T47D (cell line): ENCODE measurements at places on chromosomes 16 and 17.

DNA sequence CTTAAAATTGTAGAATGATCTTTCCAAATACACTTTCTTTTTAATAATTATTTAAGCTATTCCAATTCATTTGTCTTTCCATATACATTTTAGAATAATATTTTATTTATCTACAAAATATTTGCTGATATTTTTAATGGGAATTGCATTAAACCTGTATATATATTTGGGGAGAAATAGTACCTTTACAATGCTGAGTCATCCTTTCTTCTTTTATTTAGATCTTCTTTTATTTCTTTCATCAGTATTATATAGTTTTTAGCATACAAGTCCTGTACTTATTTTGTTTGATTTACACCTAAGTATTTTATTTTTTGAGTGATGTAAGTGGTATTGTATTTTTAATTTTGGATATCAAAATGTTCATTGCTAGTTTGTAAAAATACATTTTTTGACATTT is 639.5 kb upstream of the GOT2 start:
- DNase-seq, result no peak

DNA sequence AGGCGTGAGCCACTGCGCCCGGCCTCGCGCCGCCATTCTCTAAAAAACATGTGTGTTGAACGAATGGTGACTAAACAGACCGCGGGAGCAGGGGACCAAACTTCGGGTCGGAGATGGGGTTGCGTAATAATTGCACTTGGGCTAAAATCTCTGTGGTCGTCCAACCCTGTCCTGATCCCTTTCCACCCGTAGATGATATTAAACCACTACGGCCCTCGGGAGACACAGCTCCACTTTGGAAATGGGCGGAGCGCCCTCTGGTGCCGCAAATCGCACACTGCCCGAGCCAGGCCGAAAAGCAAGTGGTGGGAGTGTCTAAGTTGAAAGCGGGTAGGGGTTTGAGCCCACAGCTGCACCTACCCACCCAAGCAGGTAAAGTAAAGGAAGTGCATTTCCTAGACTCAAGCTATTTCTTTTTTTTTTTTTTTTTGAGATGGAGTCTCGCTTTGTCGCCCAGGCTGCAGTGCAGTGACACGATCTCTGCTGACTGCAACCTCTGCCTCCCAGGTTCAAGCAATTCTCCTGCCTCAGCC is 17.0 kb downstream of the CAVIN1 start:
- DNase-seq, result peak; percentile 82

DNA sequence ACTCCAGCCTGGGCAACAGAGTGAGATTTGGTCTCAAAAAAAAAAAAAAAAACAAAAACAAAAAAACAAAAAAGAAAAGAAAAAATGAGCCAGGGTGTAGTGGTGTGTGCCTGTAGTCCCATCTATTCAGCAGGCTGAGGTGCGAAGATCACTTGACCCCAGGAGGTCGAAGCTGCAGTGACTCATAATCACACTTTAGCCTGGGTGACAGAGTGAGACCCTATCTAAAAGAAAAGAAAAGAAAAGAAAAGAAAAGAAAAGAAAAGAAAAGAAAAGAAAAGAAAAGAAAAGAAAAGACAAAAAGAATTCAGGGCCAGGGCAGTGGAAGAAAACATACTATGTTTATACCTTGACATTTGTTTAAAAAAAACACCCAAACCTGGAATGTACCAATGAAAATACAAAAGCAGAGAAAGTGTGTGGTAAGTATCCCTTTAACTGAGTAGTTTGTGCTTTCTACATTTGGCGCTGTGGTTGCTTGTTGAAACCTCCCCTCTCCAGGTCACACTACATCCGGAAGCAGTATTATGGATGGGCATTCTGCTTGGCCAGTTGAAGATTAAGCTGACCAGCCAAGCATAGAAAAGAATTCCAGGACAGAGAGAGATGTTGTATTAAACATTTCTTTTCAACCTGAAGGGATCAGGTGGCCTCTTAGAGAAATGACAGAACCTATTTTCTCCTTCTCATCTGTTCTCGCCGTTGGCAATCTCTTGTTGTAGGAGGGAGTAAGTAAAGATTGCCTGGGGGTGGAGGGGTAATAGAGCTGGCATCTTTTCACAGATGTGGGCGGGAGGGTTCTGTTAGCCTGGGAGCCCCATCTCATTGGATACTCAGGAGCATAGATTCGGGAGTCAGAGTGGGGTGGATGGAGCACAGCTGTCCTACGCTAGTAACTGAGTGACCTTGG is 12.1 kb upstream of the PRKCB start:
- DNase-seq, result no peak

- DNase-seq, result no peak
Measured at GRCh38 chr16:12496186-12496585, 307.5 kb downstream of the CPPED1 start.

DNA sequence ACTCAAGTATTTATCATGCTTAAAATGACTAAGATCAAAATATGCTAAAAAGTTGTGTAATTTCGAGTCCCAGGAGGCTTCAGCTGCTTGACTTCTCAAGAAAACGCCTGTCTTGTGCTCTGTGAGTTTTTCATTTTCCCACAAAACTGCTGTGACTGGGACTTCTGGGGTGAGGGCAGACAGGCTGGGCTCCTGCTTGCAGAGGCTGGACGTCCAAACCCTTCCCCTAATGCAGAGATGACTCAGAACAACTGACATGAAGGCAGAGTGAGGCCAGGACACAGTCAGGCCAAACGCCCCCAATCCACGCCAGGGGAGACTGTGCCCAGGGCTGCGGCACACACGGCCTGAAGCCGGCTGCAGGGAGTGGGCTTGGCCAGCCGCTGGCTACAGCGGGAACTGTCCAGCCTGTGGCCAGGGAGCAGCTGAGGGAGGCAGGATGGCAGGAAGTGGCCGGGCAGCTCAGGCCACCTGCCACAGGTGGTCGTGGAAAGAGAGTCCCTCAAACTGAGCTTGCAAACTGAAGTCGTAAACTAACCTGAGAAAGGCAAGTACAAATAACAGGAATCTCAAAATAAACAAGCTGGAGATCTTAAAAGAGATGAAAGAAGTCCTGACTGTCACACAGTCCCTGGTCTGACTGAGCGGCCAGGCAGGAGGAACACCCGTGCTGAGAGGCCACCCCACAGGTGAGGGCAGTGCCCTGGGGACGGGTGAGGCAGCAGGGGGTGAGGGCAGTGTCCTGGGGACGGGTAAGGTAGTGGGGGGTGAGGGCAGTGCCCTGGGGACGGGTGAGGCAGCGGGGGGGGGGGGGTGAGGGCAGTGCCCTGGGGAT is 21.3 kb upstream of the HEXD start:
- DNase-seq, result peak; percentile 47

DNA sequence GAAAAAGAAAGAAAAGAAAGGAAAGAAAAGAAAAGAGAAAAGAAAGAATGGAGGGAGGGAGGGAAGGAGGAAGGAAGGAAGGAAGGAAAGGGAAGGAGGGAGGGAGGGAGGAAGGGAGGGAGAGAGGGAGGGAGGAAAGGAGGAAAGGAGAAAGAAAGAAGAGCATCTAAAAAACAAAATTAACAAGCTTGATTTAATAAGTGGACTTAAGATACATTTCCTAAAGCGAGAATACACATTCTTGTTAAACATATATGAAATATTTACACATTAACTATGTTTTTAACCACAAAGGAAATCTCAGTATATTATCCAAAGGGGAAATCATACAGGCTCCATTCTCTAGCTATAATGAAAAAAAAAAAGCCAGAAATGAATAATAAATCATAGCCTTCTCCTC is 47.3 kb upstream of the IRX5 start:
- no peak for DNase-seq

DNA sequence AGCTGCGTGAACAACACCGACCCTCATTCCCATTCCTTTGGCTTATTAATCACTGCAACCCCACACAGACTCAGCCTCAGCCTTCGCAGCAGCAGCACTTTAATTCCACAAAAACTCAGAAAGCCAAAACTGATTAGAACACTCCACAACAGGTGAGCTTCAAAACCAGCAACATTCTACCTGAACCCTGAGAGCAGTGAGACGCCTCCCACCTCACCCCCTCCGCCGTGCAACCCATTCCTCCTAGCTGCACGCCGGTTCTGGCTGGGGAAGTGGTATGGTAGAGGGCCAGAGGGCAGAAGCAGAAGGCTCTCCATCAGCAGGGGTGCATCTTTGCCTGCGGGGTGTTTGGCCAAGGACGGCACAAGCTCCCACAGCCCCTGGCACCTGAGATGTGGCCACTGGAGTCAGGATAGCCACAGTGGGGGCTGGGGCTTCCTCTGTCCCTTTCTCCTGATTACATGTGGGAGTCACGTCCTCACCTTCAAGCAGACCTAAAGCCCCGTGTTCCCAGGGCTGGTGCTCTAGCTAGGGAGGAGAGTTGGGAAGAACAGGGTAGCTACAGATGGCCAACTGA is 1.6 kb downstream of the BORCS6 start:
- DNase-seq, result no peak

DNA sequence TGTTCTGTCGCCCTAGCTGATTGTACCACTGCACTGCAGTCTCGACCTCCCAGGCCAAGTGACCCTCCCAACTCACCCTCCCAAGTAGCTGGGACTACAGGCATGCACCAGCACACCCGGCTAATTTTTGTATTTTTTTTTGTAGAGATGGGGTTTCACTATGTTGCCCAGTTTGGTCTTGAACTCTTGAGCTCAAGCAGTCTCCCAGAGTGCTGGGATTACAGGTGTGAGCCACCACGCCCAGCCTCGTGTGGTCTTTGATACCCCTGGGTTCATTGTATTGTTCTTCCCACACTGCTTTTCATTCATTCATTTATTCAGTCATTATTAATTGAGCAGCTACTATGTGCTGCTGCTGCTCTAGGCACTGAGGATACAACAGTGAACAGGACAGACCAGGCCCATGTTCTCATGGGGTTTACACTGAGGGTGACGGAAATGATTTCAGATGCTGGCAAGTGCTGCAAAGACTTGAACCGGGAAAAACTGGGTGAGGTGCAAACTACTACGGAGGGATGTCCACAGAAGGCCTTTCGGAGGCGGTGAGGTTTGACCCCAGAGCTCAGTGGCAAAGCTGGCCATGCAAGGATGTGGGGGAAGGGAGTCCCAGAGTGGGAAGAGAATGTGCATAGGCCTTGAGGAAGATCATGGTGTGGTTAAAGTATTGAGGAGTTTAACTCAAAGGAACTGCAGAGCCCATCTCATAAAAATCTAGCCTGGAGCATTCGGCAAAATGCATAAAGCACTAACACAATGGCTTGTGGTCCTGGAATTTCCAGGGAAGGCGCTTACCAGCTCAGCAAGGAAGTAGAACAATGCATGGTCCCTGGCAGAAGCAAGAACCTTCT is 10.9 kb downstream of the ABCC1 start:
- no peak for DNase-seq

GRCh38 chr17:46809110-46809571 is 9.4 kb downstream of the WNT3 start:
- no peak for DNase-seq

DNA sequence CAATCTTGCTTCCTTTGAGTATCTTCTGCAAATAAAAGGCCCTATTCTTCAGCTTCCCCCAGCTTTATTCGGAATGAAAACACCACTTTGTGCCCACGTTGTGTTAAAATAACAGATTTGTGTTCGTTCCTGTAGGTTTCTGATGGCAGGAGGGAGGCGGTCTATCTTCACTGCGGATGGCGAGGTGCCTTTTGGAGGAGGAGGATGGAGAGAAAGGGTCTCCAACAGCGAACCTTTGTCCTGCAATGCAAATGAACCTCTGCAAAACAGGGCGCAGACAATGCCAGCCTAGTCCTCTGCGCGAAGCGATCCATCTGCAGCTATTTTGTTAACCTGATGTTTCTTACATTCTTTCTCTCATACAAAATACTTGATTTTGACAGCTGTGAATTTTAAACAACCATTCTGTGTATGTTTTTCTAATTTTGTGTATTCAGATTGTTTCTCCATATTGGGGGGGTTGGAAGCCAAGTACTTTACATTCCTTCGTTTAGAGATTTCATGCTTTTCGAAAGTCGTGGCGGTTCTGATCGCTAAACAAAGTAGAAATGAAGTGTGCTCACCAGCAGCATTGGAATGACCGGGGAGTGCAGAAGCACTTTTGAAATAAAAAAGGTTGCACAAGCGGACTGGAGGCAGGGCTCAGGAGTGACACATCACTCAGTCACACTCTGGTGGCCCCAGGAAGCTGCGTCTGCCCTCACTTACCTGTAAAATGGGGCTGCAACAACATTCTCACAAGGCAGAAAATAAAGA is 279.0 kb upstream of the IRX5 start:
- DNase-seq, result no peak

DNA sequence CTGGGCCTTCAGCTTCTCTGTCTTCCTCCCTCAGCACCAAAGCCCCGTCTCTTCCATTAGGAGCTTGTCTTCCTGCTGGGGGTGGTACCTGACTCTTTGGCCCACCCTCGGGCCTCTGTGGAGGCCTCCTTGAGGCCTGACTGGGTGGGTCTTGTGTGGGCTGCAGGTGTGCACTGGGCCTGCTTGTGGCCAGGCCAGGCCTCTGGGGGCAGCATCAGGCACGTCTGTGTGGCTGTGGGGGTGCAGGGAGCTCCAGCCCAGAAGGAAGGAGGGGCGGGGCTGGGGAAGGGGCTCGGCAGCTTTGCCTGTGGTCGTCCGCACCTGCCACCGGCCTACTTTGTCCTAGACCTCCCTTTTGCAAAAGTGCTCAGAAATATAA is 7.0 kb downstream of the PIGQ start:
- no peak for DNase-seq

DNA sequence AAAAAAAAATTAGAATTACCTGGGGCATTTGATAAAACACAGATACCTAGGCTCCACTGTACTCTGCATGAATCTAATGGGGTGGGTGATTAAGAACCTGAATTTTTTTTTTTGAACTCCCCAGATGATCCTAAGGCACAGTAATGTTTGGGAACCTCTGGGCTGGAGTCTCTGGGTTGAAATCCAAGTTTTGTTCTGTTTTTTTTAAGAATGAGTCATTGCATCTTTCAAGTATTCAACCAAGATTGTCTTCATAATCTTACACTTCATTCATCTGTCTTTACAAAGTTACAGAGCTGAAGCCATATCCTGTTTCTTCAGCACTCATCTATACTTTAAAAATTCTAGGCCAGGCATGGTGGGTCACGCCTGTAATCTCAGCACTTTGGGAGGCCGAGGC is 52.6 kb downstream of the PIGL start:
- no peak for DNase-seq

- no peak for DNase-seq
Measured at GRCh38 chr16:51040637-51041036, 110.4 kb downstream of the SALL1 start.

DNA sequence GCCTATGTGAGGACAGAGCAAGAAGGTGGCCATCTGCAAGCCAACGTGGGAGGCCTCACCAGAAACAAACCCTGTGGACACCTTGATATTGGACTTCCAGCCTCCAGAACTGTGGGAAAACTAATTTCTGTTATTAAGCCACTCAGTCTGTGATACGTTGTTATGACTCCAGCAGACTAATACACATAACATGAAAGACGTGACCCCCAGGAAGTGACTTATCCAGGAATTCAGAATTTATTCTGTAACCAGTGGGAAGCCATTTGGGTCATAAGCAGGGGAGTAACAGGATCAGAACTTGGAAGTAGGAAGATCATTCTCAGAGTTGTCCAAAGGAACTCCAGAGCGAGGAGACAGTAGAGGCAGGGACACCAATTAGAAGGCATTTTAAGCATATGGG is 12.5 kb upstream of the GINS3 start:
- no peak for DNase-seq

GRCh38 chr16:303760-304505 is 21.0 kb downstream of the PDIA2 start:
- DNase-seq, result peak; percentile 18

- no peak for DNase-seq
Measured at GRCh38 chr16:16096121-16096857, 127.0 kb downstream of the ABCC6 start.
